Stimulated activated CD4-positive, alpha-beta T cell treated with anti-CD3 and anti-CD28 coated beads, TNF-alpha, amount 100 ng/mL, for 1 hour (primary cell): ENCODE measurements at places on chromosomes 16 and 17.

DNA sequence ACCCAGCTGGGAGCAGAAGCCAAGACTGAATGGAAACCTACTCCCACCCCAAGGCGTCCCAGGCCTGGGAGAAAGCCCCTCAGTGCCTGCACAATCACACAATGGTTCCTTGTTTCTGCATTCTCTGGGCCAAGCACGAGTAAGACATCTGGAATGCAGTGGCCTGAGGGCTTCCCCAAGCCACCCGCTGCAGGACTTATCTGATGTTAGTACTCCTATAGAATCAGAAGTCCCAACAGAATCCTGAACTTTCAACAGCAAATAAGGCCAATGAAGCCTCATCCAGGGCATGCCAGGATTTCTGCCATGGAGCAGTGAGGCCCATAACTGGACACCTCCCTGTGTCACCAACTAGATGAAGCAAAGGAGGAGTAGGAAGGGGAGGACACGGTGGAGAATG lies 28.6 kb downstream of the MYO18A start:
- no peak for DNase-seq

GRCh38 chr16:1159325-1159972 lies 6.5 kb downstream of the CACNA1H start:
- no peak for DNase-seq

DNA sequence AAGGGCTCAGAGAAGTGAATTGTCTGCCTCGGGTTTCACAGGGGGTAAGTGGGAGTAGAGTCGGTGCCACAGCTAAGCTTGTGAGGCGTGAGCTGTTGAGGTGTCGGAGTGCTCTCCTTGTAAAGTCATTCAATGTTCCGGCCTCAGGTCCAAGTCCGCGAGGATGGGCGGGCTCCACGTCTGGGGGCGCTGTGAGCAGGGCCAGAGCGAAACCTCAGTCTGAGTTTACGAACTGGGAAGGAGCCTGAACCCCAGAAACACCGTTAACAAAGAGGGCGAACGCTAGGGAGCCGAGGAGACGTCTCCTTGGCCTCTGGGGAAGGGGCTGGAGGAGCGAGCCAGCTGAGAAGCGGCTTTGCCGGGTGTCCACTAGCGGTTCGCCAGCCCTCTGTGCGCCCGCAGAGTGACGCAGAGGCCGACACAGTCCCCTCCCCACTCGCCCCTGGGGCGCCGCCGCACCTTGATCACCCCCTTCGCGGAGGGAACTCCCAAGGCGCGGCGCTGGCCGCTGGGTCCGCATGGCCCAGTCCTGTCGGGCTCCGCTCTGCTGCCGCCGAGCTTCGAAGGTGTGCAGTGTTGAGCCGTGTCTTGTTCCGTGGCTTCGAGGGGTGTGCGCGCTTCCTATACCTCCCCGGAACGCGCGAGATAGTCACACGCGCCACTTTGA lies 4.9 kb downstream of the IRX3 start:
- no peak for DNase-seq

DNA sequence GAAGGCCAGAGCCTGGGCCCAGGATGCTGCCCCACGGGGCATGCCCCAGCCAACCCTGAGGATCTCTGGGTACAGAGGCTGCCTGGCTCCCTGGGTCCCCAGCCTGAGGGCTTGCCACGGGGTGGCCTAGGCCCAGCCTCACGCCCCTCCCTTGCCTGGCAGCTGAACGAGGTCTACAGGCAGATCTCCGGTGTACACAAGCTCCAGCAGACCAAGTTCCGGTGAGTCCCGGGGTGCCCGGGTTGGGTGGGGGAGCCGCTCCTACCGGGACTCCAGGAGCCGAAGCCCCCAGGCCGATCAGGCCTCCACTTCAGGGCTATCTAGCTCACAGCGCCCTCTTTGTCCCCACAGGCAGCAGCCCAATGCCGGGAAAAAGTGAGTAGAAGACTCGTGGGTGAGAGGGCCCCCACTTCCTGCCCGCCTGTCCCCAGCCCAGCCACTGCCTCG lies 19.4 kb downstream of the ITGB4 start:
- no peak for DNase-seq

- no peak for DNase-seq
Observed at GRCh38 chr17:43439041-43439440, 40.2 kb downstream of the ARL4D start.

GRCh38 chr16:12202486-12202885 lies 226.0 kb downstream of the SNX29 start:
- no peak for DNase-seq

- DNase-seq: no peak
Observed at GRCh38 chr17:49910094-49910857, 58.7 kb upstream of the DLX4 start.

- no peak for DNase-seq
Observed at GRCh38 chr17:62191390-62192361, 126.6 kb upstream of the MED13 start.

DNA sequence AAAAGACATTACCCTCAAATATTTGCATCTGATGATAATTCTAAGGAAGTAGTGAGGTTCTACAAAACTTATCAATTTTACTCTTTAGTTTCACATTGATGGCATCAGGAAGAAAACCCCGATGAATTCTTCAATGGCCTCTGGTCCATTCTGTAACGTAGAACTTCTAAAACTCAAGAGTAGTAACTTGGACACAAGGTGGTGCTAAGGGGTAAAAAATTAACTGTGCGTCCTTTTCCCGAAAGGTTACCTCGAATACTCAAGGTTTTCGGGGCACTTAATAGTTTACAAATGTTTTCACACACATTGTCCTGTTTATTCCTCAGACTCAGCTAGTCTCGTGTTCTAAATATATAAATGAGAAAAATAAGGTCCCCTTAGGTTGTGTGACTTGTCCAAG lies 517.3 kb upstream of the ZFHX3 start:
- DNase-seq: no peak

DNA sequence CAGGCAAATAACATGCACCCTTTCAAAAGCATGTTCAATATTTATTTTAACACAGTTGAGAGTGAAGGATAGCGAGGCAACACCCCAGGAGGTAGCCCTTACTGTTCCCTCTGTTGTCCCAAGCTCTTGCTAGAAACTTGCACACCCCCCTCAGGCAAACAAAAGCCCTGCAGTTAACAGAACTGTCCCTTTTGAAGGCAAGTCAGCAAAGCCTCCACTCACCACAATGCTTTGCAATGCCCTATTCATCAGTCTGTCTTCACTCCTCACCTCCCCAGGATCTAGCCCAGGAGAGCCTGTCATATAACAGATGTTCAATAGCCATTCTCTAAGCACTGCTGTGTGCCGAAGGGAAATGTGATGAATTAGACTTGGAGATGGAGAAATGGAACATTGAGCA lies 3.5 kb upstream of the CNEP1R1 start:
- no peak for DNase-seq

DNA sequence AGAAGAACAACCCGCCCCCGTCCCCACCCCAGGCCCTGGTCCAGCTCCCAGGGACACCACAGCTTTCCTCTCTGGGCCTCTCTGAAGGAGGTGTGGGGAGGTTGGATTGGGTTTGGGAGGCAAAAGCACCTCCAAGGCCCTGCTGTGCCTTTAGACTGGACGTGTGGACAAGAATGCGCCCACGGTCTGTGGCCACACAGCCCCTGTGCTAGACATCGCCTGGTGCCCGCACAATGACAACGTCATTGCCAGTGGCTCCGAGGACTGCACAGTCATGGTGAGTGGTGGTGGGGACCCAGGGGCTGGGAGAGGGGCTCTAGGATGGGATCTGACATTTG lies 3.0 kb downstream of the CORO1A start:
- peak; percentile 21 for DNase-seq

- no peak for DNase-seq
Observed at GRCh38 chr17:41153856-41154255, 4.2 kb upstream of the KRTAP4-5 start.

DNA sequence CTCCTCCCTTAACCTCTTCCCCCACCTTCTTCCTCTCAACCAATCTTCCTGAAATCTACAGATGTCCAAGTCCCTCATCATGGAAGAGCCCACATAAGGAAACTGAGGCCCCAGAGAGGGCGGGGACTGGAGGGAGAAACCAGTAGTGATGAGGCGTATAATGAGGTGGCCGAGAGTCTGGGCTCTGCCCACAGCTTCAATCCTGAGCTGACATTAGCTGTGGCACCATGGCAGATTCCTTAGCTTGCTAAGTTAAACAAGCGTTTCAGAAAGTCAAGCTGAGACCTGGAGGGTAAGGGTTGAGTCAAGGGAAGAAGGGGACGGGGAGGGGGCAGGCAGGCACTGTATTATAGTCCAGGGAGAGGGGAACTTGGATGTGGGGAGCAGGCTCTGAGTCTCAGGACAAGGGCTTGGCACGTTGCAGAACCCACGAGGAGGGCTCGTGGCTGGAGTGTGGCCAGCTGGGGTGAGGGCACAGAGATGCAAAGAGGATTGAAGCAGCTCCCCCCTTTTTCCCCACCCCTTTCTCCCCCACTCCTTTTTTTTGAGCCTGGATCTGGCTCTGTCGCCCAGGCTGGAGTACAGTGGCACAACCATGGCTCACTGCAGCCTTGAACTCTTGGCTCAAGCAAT lies 13.3 kb downstream of the ARHGAP23 start:
- no peak for DNase-seq

DNA sequence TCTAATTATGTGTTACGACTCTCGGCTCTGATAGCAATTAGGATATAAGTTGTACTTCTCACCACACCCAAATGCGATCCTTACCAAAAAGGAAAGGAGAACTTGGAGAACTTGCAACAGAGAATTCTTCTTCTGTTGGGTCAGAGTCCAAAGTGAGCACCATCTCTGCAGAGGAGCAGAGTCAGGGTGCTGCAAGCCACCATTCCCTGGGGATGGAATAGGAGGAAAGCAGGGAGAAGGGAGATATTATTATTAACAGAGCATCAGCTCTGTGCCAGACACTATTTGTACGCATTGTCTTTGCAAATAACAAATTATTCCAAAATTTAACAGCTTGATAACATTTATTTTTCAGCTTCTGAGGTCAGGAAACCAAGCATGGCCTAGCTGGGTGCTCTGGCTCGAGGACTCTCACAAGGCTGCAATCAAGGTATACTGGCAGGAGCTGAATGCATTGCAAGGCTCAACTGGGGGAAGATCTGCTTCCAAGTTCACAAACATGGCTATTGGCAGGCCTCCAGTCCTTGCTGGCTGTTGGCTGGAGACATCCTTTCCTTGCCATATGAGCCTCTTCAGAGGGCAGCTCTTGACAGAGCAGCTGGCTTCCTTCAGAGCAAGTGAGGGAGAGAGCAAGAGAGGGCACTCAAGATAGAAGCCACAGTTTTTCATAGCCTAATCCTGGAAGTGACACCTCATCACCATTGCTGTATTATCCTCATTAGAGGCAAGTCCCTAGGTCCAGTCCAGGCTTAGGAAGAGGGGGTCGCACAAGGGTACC lies 296.2 kb upstream of the CDH5 start:
- DNase-seq: no peak

DNA sequence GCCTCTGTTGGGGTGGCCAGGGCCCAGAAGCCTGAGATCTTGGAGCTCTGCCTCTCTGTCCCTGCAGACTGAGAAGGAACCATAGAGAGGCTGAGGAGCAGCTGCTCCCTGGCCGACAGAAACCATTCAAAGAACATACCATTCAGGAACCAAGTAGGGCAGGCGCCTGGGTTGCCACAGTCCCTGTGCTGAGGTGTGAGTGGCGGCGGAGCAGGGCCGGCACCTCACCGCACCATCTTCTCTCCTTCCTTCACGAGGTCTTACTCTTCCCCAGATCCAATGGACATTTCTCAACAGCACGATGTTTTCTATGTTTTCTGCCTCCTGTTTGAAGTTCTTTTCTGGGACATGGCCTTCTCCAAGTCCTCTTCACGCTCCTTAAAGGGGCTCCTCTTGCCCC lies 22.8 kb upstream of the ALOX15 start:
- no peak for DNase-seq

DNA sequence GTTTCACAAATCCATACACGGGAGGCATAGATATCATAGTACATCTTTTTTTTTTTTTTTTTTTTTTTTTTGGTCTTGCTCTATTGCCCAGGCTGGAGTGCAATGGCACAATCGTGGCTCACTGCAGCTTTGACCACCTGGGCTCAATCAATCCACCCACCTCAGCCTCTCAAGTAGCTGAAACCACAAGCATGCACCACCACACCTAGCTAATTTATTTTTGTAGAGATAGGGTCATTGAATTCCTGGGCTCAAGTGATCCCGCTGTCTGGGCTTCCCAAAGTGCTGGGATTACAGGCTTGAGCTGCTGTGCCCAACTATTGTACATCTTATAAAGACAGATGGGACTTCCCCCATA lies 3.5 kb upstream of the RAPGEFL1 start:
- DNase-seq: no peak

DNA sequence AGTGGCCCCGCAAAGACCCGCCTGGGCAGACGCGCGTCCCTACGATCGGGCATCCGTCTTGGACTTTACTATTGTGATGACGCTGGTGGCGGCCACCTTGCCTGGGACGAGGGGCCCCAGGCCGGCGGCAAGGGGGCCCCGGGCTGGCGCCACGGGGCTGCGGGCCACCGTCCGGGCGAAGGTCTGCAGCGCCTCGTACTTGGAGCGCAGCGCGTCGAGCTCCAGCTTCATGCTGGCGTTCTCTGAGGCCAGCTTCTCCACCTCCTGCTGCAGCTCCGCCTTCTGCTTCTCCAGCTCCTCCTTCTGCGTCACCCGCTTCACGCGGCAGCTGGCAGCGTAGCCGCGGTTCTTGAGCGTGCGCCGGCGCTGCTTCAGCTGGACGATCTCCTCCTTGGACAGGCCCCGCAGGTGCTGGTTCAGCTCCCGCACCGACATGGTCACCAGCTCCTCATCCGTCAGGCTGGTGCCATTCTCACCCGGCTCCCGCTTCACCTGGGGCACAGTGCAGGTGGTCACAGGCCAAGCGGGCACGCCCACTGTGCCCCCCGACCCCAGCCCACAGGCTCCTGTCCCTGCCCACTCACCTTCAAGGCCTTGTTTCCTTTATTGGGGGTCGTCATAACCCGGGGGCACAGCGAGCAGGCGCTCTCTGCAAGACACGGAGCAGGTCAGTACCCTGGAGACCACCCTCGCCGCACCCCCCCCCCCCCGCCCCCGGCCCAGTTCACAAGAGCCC lies 4.8 kb upstream of the SIRT7 start:
- no peak for DNase-seq

DNA sequence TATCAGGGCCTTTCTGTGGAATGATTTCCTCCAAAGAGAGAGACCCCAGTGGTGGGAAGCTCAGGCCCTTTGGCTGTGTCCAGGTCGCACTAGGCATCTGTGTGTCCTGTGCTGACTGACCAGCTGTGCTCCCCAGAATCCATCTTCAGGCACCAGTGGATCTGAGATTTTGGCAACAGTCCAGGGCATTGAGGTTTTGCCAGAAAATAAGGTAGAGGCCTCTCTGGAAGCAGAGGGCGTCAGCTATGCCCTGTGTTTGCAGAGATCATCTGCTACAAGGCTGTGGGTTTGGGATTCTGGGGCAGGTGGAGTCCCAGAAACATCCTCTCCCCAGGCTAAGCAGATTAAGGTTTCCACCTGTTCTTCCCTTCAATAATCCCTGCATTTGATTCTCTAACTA lies 57.5 kb upstream of the TOB1 start:
- no peak for DNase-seq

- DNase-seq: no peak
Observed at GRCh38 chr16:14249291-14250032, 178.3 kb downstream of the MRTFB start.

GRCh38 chr17:57050306-57050705 lies 34.7 kb upstream of the AKAP1 start:
- DNase-seq: no peak
